ENCODE measurements at places on chromosomes 11 and 22.

DNA sequence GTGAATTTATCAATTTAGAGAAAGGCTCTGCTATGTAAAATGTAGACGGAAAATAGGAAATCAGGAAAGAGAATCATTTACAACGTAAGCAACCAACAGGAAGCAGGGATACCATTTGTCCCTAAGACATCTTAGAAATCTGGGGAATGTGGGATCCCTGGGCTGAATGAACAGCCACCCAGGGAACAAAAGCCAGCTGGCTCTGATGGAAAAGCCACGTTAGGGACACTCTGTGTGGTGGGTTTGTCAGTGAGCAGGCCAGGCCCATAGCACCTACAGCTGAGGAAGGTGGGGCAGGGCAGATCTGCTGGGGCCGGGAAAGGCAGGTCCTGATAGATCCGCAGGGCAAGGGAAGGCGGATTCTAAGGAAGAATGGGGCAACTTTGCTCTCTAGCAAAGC, 87.1 kb upstream of the CSNK2A3 start:
- DNase-seq, result no peak

DNA sequence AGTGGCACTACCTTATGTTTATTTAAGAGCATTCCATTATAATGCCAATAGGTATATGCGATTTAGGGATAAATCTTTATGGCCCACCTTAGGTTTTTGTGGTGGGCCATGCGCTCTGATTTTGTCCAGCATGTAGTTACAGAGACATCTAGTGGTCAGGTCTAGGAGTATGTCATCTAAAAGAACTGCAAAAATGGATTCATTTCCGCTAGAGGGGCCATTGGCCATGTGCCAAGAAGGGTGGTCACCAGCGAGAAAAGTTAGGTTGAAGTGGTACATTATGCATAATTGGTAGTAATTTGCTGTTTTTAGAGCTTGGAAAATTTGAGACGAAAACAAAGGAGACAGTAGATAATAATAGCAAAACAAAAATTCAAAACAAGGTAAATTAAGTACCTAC, 27.7 kb downstream of the LRRC4C start:
- DNase-seq, result no peak

- DNase-seq, result no peak
Observed at GRCh38 chr11:79439886-79440570, 802 bp downstream of the TENM4 start.

GRCh38 chr22:37045958-37046357, 5.6 kb upstream of the KCTD17 start:
- DNase-seq, result no peak

DNA sequence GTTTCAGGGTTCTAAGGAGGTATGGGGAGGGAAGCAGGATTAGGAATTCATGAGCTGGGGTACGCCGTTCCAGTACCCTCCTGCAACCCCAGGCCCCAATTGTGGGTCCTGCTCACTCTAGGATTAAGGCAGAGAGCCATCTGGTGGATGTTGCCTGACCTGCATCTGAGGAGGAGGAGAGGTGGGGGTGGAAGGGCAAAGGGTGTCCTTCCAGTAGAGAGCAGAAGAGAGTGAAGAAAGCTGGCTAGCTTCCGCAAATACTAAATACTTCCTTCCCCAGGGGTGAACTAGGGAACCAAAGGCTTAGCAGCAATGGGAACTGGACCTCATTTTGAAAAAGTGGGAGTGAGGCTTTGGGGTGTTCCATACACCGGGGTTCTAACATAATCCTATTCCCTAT, 10.6 kb downstream of the LRRC51 start:
- no peak for DNase-seq

DNA sequence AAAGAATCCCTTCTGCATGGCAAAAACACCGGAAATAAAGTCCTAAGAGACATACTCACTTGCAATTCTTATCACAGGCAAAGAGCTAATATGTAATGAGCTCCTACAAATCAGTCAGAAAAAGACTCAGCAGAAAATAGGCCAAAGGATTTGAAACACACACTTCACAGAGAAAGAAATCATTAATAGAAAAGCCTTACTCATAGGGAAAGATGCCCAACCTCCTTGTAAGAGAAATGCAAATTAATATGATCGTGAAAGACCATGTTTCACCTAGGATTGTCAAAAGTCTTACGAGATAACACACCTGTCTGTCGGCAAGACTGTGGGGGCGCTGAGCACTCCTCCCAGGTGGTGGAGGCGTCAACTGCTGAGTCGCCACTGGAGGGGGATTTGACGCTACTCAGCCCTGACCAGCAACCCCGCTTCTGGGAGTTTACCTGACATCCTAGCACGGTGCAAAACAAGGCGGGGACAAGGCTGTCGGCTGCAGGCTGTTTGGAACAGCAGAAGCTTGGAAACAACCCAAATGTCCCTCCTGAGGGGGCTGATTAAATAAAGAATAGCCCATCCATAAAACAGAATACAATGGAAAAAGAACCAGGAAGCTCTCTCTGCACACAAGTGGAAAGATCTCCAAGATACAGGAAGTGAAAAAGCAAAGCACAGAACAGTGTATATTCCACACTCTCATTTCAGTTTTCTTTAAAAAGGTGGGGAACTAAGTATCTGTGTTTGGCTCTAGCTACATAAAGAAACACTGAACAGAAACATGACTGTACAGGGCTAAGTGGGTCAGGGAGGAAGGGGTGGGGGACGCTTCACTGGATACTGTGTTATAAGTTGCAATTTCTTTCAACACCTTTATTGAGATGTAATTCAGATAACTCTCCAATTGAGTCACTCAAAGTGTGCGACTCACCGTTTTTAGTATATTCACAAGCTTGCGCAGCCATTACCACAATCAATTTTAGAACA, 11.5 kb downstream of the CSNK1E start:
- no peak for DNase-seq

DNA sequence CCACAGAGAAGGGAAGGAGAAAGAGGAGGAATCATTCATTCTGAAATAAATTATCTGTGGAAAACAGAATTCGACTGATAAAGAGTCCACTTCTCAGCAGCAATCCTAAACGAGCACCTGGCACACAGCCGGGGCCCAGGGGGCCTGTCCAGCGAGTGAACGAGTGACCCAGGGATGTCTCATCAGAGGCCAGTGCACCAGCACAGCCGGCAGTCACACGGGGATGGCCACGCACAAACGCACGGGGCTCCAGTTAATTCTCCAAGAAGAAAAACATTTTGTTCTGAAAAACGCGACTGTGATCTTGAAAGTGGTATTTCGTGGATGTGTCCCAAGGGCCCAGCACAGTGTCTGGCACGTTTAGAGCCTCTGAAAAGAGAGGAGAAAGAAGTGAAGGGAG, 154.6 kb downstream of the BRD1 start:
- no peak for DNase-seq

DNA sequence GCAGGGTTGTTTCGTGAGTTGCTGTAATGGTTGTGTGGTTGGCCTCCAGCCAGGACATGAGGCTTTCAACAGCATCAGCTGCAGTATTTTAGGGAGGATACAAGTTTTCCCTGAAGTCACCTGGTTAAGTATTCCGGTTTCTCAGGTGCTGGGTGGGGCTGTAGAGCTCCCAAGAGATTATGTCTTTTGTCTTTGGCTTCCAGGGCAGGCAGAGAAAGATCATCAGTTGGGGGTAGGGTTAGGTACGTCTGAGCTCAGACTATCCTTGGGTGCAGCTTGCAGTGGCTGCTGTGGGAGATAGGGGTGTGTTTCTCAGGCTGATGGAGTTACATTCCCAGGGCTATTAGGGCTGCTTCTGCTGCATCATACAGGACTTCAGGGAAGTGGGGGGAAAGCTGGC, 47.5 kb upstream of the MRGPRX1 start:
- no peak for DNase-seq

GRCh38 chr11:38814670-38815069, 2216.6 kb upstream of the RAG2 start:
- DNase-seq, result no peak

DNA sequence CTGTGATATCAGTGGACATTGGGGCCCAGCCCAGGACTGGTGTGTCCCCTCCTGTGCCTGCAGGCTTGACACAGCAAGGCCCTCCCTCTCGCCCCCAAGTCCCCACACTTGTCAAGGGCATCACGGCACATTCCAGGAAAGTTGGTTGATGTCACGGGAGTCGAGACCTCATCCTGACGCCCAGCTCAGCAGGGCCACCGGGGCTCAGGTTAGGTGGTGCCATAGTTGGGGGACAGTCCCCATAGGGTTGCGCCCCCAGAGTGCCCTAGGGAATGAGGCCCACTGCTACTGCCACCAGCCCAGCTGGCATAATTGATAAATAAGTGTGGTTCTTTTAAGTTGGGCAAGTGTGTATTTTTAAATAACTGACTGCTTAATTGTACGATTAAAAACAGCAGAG, 28.3 kb upstream of the GRAMD4 start:
- no peak for DNase-seq

- DNase-seq, result no peak
Observed at GRCh38 chr11:65873318-65874156, 937 bp upstream of the EFEMP2 start.

DNA sequence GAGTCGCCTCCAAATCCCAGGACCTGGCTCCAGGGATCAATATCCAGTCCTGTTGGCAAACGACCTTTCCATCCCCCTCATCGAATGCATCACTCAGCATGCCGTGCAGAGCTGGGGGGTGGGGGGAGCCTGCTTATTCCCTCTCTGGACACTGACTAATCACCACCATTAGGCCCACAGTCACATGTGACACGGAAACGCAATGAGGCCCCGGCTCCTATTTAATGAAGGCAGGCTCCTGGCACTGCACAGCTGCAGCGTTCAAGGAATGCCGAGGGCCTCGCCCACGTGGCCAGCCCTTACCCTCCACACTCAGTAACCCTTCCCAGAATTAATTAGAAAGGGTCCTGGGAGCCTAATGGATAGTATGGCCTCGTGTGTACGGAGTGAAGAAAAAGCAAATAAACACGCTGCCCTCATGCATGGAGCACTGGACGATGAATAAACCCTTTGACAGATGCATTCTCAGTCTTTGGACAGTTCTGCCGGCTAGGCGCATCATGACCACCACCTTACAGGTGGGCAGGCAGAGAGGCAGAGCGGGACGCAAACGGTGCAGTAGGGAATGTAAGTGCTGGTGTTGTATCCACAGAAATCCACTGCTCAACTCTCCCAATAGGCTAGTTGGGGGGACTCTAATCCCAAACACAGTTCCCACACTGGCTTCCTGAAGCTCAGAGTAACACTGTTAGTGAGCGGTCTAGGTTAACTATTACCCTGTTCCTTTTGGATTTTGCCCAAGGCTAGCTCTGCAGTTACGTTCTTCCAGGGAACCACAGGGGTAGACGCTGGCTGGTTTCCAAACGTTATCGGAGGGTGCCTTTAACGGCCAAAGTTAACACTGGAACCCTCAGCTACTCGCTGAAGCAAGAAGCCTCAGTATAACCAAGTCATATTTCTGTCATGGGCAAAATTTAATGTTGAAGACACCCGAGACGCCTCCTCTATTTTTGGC, 490.1 kb downstream of the OPCML start:
- DNase-seq, result no peak

GRCh38 chr22:25409240-25409639, 155.2 kb upstream of the GRK3 start:
- DNase-seq, result no peak

- DNase-seq, result no peak
Observed at GRCh38 chr11:26930518-26931247, 63.2 kb upstream of the FIBIN start.

DNA sequence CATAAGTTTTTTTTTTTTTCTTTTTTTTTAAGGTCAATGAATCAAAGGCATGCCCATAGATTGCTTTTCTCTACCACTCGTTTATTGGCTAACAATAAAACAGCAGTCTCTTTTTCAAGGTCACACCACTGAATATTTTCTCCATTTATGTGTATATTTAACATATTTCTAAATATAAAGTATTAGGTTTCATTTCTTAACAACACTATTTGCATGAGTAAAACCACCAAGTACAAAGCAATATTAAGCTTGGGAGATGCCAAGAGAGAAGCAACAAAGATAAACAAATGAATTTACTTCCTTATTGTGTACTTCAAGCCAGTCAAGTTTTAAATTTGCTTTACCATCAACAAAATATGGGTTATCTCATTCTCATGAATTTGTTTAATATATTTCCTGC, 708.9 kb upstream of the CCDC179 start:
- no peak for DNase-seq

GRCh38 chr11:82007521-82007920, 726.1 kb downstream of the FAM181B start:
- DNase-seq, result no peak
